Effector memory CD4-positive, alpha-beta T cell (primary cell): ENCODE measurements at places on chromosomes 7 and 10.

DNA sequence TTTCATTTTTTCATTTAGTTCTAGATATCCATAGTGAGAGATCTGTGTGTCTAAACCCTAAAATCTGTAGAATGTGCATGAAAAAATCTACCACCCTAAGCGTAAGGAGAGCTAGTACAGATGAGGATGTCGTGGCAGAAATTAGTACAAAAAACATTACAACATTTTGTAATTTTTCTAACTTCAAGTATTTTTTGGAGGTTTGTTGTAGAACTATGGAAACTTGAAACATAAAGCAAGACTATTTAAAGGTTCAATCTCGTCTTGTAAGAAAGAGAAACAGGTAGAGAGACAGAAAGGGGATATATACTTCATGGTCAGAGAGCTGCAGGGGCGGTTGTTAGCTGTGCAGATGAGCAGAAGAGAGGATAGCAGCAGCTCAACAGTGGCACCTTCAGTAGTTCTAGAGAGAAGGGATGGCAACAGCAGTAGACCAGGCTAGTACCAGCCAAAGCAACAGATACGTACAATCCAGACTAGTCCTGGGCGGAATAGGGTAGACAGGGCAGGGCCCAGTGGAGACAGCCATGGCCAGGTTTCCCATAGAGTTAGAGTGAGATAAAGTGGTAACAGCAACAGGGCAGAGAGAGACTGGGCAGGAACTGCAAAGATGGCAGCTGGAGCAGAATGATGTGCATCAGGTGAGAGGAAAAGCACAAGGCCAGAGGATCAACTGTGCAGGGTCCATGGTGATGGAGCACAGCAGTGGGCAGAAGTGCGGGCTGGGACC is 145.2 kb downstream of the FRMD4A start:
- peak; percentile 29 for DNase-seq

GRCh38 chr10:21368728-21369425 is 156.6 kb downstream of the SKIDA1 start:
- no peak for DNase-seq

DNA sequence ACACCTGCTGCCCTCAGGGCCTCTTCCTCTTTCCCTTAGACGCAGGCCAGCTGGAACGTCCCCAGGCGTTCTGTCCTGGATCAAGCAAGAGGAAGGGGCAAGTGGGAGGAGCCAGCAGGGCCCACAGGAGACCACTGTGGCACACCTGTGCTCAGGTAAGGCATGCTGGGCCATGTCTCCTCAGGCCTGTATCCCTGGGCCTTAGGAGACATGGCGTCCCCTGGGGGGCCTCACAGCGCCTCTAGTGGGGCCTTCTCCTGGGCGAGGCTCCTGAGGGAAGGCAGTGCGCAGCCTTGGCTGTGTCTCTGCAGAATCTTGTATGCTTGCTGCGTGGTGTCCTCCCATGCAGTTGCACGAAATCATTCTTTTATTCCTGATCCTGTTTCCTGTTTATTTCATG is 31.3 kb downstream of the ZNF783 start:
- no peak for DNase-seq

- DNase-seq = no peak
Measured at GRCh38 chr7:158344706-158345300, 242.8 kb downstream of the PTPRN2 start.
